ENCODE measurements at places on chromosomes 7 and 10.

DNA sequence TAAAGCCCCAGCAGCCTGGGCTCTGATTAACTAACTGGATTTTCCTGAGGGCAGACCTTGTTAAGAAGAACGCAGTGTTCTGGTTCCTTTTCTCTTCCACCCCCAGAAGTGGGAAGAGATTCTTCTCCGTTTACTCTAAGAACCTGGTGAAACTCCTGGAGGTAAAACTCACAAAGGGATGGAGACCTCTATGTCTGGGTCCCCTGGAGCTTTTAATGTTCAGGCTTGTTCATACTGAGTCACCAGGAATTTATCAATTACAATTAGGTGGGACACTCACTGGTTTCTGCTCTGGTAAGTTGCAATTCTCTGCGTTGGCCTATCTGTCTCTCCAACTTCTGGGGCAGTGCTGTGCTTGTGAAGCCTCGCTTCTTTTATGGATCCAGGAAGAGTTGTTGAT lies 73.3 kb upstream of the CACNB2 start:
- DNase-seq, result no peak

- no peak for DNase-seq
These were observed 59.4 kb downstream of the CDK14 start for GRCh38 chr7:90655566-90655965.

- no peak for DNase-seq
These were observed 178.1 kb downstream of the ELFN1 start for GRCh38 chr7:1848013-1848640.

GRCh38 chr7:134963036-134963435 lies 23.3 kb upstream of the AGBL3 start:
- no peak for DNase-seq

GRCh38 chr7:34277803-34278199 lies 372.5 kb downstream of the BMPER start:
- no peak for DNase-seq

DNA sequence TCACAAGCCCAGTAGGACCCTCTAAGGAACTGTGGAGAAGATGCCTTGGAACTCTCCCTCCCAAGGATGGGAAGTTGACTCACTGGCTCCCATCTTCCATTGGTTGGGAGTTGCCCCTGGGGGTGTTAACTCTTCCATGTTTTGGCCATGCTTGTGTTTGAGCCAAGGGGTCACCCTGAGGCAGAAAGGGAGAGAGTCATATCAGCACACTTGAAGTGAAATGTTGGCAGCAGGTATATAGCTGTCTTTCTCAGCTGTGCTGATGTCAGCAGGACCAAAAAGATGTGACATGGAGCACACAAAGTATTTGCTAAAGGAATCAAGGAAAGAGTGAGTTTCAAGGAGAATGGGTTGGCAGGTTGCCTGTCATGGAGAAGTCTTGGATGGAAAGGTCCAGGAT lies 359.4 kb downstream of the RPS24 start:
- DNase-seq, result no peak

- no peak for DNase-seq
These were observed 1.8 kb downstream of the CC2D2B start for GRCh38 chr10:95909561-95909960.

GRCh38 chr7:136940917-136941316 lies 72.5 kb downstream of the CHRM2 start:
- no peak for DNase-seq

DNA sequence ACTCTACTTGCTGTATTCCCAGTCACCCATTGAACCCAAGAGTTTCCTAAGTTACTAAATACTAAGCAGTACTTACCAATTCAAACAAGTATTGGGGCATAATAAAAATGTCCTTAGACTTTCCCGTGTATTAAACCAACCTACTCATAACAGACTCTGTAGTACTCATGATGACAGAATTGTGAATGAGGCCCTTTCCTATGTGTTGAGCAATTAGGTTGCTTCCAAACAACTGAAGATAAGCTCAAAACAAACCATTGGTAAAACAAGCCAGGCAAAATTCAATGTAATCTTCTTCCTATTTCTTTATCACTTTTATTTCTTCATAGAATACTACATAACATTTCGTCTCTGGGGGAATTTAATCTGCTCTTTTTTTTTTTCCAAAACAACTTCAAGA lies 106.5 kb upstream of the ANK3 start:
- no peak for DNase-seq

GRCh38 chr10:63767138-63767801 lies 246.1 kb downstream of the REEP3 start:
- DNase-seq, result no peak

DNA sequence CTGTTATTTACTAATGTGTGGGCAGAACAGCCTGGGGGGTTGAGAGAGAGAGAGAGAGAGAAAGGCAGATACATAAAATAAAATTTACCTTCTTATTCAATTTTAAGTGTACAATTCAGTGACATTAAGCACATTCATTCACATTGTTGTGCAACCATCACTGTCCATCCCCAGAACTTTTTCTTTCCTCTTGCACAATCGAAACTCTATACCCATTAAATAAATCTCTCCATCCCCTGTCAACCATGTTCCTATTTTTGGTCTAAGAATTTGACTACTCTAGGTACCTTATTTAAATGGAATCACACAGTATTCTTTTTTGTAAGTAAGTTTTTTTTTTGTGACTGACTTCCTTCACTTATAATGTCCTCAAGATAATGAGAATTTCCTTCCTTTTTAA lies 181.6 kb downstream of the SND1 start:
- no peak for DNase-seq

DNA sequence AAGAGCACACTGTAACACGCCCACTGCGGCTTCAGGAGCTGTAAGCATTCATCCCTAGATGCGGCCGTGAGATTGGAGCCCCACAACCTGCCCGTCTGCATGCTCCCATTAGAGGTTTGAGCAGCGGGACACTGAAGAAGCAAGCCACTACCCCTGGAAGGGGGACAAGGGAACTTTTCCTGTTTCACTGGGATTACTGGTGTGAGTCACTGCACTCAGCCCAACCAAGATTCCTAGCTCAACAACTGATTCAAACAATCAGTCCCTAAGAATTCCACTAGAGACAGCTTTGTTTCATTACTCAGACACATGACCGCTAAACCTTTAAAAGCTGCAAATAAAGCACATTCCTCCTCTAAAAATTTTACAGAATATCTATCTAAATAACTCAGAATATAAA lies 69.8 kb downstream of the ORC5 start:
- no peak for DNase-seq

DNA sequence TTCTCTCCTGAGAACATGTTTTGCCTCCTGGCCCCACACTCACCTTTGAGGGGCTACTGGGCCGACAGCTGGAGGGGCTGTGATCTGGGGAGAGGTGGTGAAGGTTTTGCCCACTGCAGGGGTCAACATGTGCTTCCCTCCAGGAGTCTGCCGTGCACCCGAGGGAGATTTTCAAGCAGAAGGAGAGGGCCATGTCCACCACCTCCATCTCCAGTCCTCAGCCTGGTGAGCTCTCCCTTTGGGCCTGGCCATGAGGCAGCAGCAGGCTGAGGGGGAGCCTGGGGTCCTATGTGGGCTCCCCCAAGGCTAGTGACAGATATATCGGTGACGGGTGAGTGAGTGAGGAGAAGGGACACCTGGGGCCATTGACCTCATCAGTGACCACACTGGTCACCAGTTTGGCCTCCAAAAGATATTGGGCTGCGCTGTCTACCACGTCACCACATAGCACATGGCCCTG lies 6.6 kb downstream of the PGAM2 start:
- DNase-seq, result no peak

Data from NCI-H1930 (cell line).